ENCODE measurements at places on chromosomes 1 and 21.

- no peak for DNase-seq
These were observed 817 bp downstream of the KLHL17 start for GRCh38 chr1:961132-961669.

DNA sequence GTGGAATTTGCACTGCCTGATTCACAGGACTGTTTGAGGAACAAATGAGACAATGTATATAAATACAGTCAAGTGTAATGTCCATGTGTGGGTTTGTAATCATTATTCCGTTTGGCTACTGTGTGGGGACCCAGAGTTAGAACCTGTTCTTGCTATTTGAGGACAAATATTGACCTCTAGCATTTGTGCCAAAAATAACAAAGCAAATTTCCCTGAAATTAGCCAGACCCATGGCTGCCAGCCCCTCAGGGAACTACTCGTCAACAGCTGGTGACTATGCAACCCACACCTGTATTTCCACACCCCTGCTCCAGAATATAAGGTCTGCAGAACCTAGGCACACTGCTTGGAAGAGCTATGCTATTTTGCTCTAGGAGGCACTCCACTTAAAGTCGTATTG, 70.7 kb downstream of the KCNJ6 start:
- no peak for DNase-seq

- DNase-seq = no peak
These were observed 69.1 kb downstream of the HSF2BP start for GRCh38 chr21:43590194-43590593.

DNA sequence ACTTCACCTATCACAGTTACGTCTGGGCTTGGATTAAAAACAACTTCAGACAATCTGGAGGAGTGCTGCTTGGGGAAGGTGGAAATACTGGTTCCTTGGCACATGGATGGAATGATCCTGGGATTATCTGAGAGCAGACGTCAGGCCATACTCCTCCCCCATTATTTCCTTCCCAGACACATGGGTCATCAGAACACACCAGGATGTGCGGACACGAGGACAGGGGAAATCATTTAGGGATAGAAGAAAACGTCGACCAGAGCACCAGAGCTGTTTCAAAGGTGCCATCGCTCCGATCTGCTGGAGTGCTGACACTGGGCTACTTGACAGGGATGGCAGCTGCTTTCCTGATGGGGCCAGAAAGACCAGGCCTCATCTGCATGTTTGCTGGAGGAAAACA, 31.8 kb upstream of the ANGPTL7 start:
- DNase-seq = no peak

DNA sequence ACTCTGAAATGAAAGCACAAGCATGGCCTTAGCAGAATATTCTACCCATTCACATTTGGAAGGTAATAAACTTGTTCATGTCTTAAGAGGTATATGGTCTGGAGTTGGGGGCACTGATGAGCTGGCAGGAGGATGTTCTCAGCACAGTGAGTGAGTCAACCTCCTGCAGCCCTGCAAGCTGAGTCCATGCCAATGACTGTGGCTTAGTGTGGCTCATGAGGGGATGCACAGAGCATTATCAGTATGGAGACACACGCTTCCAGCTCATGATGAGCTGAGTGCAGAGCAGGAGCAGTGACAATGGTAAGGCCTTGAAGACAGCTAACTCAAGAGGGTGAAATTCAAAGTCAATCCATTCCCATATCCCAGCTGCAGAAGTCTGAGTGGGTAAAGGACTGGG, 102.3 kb downstream of the TNFSF18 start:
- no peak for DNase-seq

DNA sequence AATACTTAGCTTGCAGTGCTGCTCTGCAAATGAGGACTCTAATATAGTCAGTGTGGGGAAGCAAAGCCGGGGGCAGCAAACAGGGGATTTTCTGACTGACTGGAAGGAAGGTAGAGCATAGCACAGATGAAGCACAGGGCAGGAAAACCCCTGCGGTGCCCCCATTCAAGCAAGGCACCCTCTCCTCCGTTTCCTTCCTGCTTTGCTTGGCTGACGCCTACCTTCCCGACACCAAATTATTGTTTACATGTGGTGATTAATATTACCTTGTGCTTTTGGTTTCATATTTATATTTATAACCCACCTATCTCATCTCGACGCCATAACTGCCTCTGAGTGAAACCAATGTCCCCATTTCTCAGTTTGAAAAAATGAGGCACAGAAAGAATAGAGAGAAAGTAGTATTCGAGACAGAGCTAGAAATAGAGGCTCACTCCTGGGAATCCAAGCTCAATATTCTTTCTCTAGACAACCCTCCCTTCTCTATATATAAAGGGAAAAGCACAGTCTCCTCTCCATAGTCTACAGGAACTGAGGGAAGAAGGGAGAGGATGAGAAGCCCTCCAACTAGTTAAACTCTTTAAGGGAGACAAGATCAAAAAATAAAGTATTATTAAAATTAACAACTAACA, 41.3 kb downstream of the PIK3C2B start:
- no peak for DNase-seq

GRCh38 chr1:45969866-45970265, 162.6 kb downstream of the PIK3R3 start:
- DNase-seq = no peak

DNA sequence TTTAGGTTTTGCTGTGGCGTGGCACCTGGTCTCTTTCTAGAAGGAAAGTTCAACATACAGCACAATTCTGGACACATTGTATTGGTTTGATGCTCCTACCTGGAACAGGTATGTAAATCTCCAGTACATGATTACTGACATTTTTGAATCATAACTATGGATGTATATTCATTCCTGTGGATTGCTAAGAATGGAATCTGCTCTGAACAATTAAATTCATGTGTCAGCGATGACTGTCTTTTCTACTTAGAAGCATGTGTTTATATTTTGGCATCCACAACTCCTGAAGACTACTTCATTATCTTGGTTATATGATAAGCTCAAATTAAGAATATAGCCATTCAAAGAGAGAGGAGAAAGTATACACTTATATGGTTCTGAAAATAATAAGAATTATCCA, 291.8 kb downstream of the CHRM3 start:
- no peak for DNase-seq

- DNase-seq = no peak
These were observed 19.3 kb downstream of the DPT start for GRCh38 chr1:168709405-168710363.

DNA sequence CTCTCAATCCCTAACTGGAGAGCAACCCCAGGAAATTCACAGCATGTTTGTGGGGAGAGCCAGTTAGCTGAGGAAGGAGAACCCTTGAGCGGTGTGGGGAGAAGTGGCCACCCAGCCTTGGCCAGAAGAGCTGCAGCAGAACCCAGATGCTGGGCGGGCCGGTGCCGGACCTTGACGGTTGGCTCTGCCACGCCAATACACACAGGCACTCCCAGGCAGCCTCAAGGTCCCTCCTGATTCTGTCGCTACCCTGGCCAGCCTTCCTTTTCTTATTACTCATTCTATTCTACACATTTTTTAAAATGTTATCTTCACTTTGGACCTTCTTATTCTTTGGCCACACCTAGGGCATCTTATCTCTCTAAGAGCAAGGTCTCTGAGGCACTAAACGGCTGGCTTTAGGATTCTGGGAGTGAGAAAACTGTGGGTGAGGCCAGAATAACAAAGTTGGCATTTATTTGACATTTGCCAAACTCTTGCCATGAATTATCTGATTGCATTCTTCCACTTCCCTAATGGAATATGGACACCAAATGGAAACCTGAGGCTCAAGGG, 50.4 kb upstream of the GPR37L1 start:
- DNase-seq = no peak

DNA sequence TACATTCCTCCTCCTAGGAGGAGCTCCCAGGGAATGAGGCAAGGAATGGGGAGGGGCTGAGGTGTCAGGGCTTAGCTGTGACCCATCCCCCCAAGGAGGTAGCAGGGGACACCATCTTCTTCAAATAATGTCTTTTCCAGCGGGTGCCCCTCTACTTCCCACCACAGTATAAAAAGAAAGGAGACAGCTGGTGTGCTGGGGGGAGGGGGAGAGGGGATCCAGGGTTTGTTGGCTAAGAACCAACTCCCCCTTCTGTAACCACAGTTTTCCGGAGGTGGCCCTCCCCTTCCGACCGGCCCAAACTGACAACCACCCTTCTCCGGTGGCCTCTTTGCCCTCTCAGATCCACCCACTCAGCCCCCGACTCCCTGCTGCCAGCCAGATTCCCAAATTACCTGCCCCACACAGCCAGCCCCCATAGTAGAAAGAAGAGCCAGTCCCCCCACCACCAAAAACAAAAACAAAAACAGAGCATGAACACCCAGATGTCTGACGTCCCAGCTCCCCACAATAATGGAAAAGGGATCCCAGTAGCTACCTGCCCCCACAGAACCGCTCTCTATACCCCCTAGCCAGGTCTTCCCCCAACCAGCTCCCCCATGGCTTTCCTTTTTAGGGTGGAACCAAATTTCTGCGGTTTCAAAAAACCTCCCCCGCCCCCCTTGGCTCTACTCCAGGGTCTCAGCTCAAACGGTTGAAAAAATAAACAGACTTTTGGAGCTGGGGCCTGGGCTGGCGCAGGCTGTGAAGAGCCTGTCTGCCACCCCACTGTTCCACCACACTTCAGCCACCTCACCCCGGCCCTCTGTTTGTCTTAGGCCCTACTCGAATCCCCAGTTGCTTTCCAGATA, 2.1 kb downstream of the ARHGEF2 start:
- DNase-seq = peak; percentile 81

GRCh38 chr1:247322849-247323586, 8.6 kb downstream of the ZNF496 start:
- no peak for DNase-seq

DNA sequence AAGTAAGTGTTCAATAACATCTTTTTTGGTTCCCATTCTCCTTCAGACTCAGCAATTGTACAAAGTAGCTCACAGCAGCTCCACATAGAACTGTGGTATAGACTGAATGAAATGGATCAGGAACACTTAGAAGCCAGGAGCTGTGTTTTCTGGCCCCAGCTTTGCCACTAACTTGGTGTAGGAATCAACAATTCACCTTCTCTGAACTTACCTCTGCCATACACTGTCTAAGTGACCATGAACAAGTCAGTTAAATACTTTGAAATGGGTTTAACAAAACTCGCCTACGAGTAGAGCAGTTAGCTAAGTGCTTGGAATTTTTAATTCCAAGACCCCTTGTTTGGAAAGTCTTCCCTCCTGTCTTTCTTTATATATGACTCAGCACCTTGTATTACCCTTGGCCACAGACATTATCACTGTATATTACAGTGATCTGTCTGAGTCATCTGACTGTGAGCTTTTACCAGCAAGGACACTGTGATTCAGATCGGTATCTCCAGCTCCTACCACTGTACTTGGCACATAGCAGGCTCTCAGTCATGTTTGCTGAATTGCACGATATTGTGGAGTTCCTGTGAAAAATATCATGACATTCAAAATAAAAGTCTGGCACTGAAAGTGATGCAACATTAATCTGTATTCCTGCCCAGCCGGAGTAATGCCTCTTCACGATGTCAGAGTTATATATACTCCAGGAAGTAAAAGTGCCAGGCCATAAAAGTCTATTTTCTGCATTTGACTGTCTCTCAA, 101.7 kb upstream of the BEND5 start:
- no peak for DNase-seq

- DNase-seq = no peak
These were observed 17.2 kb downstream of the DSCAM start for GRCh38 chr21:40829791-40830190.

DNA sequence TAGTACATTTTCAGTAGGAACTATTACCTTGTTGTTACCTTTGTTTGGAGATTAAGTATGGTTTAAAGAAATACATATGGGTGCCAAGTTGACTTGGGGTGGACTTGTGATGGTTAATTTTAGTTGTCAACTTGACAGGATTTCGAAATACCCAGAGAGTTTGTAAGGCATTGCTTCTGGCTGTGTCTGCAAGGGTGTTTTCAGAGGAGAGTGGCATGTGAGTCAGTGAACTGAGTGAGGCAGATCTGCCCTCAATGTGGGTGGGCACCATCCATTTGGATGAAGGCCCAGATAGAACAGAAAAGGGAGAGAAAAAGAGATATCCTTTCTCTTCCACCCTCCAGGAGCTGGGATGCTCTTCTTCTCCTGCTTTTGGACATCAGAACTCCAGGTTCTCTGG, 315.5 kb downstream of the GPATCH2 start:
- DNase-seq = no peak

GRCh38 chr1:100622506-100622905, 84.6 kb downstream of the GPR88 start:
- no peak for DNase-seq

DNA sequence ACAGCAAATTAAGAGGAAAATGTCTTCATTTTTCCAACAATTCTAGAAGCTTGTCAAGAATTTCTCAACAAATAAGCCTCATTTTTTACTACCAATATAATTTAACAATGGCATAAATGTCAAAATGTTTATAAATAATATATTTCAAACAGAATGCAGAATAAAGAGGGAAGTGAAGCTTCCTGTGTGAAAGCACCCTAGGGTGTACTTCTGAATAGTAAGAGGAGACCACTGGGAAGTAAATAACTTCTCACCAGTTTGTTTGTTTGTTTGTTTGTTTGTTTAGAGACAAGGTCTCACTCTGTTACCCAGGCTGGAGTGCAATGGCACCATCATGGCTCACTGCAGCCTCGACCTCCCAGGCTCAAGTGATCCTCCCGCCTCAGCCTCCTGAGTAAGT, 244.3 kb downstream of the SLC45A1 start:
- no peak for DNase-seq

- DNase-seq = no peak
These were observed 64.1 kb upstream of the TMPRSS15 start for GRCh38 chr21:18467715-18468114.

GRCh38 chr1:178124115-178124514, 30.2 kb downstream of the RASAL2 start:
- no peak for DNase-seq

DNA sequence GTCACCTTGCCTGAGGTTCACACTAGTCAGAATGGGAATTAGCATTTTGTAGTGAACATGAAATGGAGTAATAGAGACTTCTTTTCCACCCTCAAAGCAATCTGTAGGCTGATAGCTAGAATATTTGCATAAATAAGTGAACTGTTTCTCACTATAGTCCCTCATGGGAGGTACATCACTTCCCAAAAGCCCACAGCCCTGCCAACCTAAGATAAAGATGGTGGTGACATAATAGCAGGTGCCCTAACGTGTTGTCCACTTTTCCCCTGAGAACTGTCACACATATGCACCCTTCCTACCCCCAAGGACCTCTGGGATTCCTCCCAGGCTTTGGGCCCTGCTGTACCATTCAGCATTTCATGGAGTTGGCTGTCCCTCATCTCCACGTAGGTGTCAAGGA, 4.4 kb downstream of the TMEM35B start:
- no peak for DNase-seq

- DNase-seq = no peak
These were observed 194.3 kb downstream of the RHOU start for GRCh38 chr1:228929476-228930027.

- DNase-seq = no peak
These were observed 81.1 kb upstream of the ADAR start for GRCh38 chr1:154689083-154689482.

GRCh38 chr21:15007716-15008296, 57.0 kb downstream of the NRIP1 start:
- no peak for DNase-seq

- DNase-seq = no peak
These were observed 62.2 kb downstream of the ELK4 start for GRCh38 chr1:205569411-205570172.
